ENCODE measurements at places on chromosomes 2 and 18.

- no peak for ATAC-seq
These were observed 33.7 kb upstream of the PDIA6 start for GRCh38 chr2:10846110-10846861.

- no peak for ATAC-seq
These were observed 36.9 kb downstream of the ST8SIA3 start for GRCh38 chr18:57389271-57389670.

DNA sequence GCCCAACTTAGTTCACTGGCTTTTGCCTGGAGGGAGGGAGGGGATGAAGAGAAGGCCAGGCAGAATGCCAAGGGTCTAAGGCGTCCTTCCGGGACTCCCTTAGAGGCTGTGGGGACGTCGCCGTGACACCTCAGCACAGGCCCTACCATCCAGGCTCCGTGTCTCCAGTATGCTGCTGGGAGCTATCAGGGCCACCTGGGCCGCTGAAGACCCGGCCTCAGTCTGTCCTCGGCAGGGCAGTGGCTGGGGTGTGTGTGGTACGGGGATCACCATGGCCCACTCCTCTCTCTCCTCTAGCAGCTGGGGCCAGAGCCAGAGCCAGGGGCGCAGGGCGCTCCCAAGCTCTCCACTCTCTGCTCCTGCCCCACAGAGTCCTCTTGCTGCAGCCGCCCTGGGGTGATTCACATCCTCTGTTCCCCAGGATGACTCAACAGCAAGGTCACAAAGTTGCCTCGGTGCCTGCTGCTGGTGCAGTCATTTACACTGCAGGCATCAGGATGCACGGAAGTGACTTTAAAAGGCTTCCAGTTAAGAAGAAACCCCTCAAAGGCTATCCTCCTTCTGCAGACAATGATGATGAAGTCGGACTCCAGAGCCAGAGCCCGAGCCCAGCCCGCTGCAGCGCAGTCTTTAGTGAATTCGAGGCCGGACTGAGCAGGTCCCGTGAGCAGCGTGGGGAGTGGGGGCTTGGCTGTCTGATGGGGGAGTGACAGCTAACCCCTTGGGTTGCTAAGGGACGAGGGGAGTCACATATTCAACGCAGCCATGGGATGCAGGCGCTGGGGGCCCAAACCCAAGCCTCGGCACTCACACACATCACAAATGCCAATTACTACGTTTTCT, 31.9 kb downstream of the SNORC start:
- peak; percentile 96 for ATAC-seq

DNA sequence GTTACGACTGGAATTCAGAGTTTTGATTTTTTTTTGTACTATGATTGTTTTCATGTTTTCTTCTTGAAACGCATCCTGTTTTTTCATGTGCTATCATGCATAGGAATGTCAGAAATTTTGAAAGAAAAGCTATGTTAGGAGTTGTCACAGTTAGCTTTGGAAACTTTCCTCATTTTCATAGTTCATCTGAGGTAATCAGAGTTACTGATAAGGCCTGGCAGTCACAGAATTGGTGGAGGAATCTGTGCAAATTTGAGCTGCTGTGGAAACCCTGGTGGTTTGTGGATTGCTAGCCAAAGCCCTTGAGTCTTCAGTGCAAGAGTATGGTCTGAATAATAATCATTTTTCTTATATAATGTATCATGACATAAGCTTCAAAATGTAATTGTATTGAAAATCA, 401.0 kb downstream of the CNTNAP5 start:
- ATAC-seq, result no peak

GRCh38 chr2:134601264-134601663, 117.5 kb downstream of the TMEM163 start:
- ATAC-seq, result no peak

GRCh38 chr2:45826460-45826859, 175.0 kb downstream of the PRKCE start:
- no peak for ATAC-seq

DNA sequence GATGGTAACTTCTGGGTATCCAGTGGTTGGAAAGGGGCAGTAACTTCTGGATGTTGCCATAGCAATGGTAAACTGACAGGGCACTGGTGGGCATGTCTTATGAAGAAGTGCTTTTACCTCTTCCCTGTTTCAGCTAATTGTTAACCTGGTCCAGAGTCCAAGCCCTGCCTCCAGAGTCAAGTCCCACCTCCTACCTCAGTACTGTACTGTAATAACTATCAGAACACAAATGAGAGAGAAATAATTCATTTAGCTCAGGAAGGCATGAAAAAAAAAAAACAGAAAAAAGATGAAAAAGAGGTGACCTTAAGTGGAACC, 237.0 kb downstream of the ZNF804A start:
- no peak for ATAC-seq

GRCh38 chr2:40403233-40403836, 48.6 kb downstream of the SLC8A1 start:
- peak; percentile 67 for ATAC-seq

GRCh38 chr2:174063492-174064092, 98.4 kb upstream of the SP3 start:
- peak; percentile 11 for ATAC-seq

- no peak for ATAC-seq
These were observed 323.2 kb downstream of the LRRTM1 start for GRCh38 chr2:79981316-79981715.

GRCh38 chr2:6310256-6311215, 555.2 kb downstream of the CMPK2 start:
- no peak for ATAC-seq

DNA sequence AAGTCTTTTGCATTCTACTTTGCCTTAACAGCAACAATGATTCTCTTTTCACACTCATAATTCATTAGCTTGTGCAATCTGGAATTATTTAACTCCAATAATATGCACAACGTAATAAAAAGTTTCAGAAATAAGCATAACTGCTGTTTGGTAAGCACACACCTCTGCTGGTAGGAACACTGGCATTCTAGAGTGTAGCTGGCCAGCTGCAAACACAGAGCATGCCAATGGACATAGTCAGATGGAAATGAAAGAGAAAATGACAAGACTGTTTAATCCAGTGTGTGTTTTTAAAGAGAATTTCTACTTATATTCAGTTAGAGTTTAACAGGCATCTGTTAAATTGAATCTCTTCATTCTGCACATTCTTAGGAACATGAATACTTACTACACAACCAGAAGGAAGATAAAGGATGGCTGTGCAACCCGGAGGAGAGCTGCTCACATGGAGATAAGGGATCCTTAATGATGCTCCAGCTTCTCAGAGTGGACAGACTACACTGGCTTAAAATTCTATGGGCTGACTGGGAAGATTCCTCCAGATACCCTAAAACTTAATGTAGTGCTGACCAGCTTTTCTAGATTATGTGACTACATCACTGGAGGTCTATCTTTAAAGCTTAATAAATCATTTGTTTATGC, 94.6 kb upstream of the CHAC2 start:
- no peak for ATAC-seq

GRCh38 chr2:10231551-10232085, 71.1 kb upstream of the HPCAL1 start:
- ATAC-seq, result no peak

GRCh38 chr2:240498958-240499260, 58.9 kb downstream of the ANKMY1 start:
- no peak for ATAC-seq

Data from esophagus mucosa (tissue), 1 donor.